ENCODE measurements at places on chromosomes 16 and 17.

GRCh38 chr16:59593194-59593661 is 859.1 kb upstream of the GOT2 start:
- DNase-seq: peak; percentile 97

GRCh38 chr17:40522961-40523310 is 21.5 kb upstream of the TNS4 start:
- DNase-seq: no peak

DNA sequence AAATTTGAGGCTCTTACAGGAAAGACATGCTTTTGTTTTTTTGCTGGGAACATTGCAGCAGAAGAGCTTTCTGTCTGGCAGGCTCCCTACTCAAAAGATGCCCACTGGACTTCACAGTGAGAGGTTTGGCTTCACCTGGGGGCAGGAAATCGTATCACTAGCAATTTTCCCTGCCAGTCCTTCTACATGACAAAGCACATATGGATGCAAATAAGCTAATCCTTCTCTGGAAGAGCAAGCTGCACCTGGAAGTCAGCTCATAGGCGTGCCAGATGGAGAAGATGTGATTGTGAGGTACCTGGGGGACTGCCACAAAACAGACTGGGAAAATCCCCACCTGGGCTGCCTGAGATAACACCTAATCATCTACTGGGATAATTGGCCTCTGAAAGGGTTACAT is 195.0 kb upstream of the CPHXL start:
- DNase-seq: no peak

GRCh38 chr16:85285681-85286065 is 173.4 kb upstream of the CIBAR2 start:
- DNase-seq: peak; percentile 21

- DNase-seq: no peak
Measured at GRCh38 chr17:77929871-77930436, 28.5 kb upstream of the TNRC6C start.

Data from fibroblast of skin of back (primary cell).